ENCODE measurements at places on chromosomes 12 and 14.

GRCh38 chr12:2284857-2285256 lies 232.1 kb downstream of the CACNA1C start:
- DNase-seq = no peak

- DNase-seq = no peak
These were observed 25.7 kb downstream of the FNTB start for GRCh38 chr14:65012353-65012752.

- no peak for DNase-seq
These were observed 405.5 kb downstream of the MDGA2 start for GRCh38 chr14:47269756-47270492.

- DNase-seq = no peak
These were observed 2.7 kb upstream of the HDAC7 start for GRCh38 chr12:47822401-47822800.

GRCh38 chr12:49336645-49337584 lies at the start of gene C1QL4:
C1QL4 (minus strand) TSS chr12:49337188; CDS start chr12:49336477, 711 bp downstream.
- DNase-seq = peak; percentile 82

DNA sequence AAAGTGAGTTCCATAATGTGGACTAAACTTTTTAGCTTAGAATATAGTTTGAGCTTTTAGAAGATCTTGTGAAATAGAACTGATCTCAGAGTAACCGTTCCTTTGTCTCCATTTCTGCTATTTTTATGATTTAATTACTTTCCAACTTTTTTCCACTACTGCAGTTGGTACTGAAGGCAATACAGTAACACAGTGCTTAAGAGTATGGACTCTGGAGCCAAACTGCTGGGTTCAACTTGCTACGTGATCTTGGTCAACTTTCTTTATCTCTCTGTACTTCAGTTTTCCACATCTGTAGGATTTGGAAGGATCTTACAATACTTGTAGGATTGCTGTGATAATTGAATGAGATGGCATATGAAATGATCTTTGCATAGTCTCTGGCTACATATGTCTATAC lies 40.9 kb downstream of the ATXN7L3B start:
- DNase-seq = no peak

- no peak for DNase-seq
These were observed 232.8 kb upstream of the DIO3 start for GRCh38 chr14:101328412-101329028.

DNA sequence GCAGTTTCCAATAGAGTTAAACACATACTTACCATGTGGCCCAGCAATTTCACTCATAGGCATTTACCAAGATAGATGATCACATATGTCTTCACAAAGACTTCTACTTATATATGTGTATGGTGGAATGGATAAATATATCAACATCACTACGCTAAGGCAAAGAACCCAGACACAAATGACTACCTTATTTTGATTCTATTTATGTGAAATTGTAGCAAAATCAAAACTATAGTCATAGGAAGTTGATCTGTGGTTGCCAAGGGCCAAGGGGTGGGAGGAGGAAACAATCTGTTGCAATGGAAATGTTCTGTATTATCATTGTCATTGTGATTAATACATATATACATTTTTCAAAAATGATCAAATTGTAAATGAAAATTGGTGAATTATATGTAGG lies 47.7 kb upstream of the ANP32D start:
- DNase-seq = no peak

DNA sequence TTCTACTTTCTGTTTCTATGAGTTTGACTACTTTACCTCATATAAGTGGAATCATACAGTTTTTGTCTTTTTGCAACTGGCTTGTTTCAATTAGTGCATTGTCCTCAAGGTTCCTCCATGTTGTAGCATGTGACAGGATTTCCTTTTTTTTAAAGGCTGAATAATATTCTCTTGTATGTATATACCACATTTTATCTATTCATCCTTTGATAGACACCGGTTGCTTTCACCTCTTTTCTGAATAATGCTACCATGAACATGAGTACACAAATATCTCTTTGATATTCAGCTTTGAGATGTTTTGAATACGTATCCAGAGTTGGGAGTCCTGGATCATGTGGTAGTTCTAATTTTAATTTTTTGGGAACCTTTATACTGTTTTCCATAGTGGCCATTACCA lies 65.4 kb downstream of the SPATS2 start:
- DNase-seq = no peak

GRCh38 chr14:94689218-94689984 lies 77.2 kb downstream of the SERPINA3 start:
- peak; percentile 6 for DNase-seq

DNA sequence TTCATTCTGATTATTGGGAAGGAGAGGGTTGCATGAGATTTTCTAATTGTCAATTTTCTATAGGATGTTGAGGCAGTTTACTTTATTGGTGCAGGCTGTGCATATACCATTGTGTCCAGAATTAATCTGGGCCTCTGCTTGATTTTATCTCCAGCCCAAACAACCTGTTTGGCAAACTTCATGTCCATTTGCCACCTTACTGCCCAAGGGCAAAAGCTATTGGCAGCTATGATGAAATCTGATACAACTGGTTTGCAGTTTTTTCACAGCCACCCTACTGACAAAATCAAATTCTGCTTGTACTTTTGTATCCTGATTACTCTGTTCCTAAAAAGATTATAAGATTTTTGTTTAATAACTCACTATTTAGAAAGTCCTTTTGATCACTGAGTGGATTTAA lies 789.2 kb upstream of the FBXO33 start:
- DNase-seq = no peak

GRCh38 chr12:56766535-56766934 lies 3.4 kb downstream of the HSD17B6 start:
- no peak for DNase-seq

DNA sequence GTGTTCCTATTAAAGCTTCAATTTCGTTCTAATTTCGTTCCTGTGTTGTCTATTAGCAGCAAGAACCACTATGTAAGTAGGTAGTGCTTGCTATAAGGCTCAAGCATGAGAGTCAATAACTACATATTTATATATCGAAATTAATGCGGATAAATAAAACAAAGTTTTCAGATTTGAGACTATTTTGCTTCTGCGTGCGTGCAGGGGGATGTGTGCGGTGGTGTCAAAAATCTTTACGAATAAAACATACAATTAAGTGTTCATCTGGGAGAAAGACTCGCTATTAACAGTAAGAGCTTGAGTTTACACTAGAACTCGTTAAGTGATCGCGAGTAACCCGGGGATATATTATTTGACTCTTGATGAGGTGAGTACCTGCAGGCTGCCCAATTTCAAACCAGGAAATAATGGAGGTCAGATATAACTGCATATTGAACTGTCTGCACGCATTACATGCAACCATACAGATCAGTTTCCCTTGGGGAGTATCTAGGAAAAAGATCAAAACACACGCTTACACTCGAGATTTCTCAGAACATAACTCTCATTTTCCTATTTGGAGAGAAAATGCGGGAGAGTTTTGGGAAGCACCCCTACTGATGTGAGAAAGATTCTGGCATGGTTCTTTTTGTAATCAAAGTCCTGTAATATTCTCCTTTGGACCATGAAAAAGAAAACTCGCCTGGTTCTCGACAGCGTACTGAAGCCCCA lies 813 bp downstream of the TWF1 start:
- no peak for DNase-seq

DNA sequence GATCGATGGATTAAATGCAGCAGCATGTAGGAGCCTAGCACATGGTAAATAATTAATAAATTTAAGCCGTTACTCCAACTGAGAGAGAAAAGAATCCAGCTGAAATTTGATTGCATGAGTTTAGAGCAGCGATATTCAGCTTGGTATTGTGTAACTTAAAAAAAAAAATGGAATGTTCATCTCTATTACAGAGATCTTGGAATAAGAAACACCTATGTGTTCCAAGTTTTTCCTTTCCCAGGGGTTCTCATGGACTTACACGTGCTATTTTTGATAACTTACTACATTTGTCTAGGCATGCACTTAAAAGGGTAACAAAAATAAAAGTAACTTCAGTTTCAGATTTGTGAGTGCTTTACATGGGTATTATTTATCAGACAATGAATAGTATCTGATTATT lies 122.8 kb downstream of the RASSF9 start:
- no peak for DNase-seq

GRCh38 chr14:31913370-31913769 lies 163.7 kb upstream of the ARHGAP5 start:
- no peak for DNase-seq

- DNase-seq = no peak
These were observed 394.4 kb downstream of the IPO8 start for GRCh38 chr12:30301291-30301690.

Data from activated T-helper 1 cell treated with anti-CD3 and anti-CD28 coated beads, Interleukin-2, amount 50 U/mL, for 16 hours (primary cell).